Hepatic stellate cell (primary cell): ENCODE measurements at places on chromosomes 13 and 19.
A peak's percentile ranks its signal among the peaks of the same experiment; 100 is the strongest.

DNA sequence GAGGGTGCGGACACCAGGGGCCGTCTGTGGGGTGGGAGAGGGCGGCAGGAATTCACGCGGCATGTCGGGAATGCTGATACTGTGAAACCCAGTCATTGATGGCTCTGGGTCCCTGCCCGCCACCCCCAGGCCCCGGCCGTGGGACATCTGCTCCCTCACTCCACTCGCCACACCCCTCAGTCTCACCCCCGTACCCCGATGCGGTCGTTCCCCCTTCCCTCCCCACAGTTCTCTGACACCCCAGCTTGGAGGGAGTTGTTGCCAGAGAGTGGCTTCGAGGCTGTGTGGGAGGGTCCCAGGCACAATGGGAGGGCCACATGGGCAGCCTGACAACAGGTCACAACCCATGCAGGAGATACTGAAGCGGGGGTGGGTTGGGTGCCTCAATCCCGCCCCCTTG is 1.8 kb downstream of the MAG start:
- no peak for DNase-seq

DNA sequence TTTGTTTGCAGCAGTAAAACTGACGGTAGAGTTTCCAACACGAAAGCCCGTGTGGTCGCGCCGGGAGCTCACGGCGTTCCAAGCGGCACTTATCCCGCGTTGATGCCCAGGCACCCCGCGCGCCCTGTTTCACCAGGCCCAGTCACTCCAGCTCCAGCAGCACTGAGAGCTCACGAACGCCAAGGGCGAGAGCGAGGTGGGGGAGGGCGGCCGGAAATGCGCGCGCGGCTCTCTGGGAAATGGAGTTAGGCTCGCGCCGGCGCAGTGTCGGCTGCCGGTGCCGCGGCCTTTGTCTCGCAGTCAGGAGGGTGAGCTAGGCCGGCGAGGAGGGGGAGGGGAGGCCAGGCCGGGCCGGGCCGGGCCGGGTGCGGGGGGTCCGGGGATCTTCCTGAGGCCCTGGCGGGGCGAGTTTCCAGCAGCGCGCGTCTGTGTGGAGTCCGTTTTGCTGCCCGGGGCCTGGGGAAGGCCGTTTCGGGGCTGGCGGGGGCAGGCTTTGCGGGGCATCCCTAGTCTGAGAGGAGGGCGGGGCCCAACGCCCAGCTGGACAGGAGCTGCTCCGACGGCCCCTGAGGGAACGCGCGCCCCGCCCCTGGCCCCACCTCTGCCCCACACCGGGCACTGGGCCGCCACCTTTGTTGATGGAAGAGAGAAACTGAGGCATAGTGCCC is at the start of gene ZNF135:
Gene ZNF135 (plus strand): TSS at position 280 of the 668 bp plus-strand sequence. CDS start 721 bp downstream, outside the sequence.
- peak; percentile 92 for DNase-seq

GRCh38 chr19:10454267-10454666 is 33.9 kb downstream of the PDE4A start:
- DNase-seq = no peak

DNA sequence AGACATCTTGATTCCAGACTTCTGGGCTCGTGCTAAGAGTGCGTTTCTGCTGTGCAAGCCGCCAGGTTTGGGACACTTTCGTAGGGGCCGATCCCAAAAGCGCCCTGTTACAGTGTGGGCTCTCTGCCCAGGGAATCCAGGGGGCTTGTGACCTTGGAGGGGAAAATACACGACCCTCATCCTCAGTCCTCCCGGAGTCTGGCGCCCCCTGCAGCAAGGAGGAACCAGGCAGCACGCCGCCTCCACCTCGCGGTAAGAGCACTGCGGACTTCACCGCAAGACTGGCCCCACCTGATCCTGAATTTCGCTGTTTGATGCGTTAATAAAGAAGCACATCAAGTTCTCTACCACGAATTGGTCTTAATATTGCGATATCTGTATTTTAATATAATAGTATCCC is 5.2 kb downstream of the POLRMT start:
- DNase-seq = no peak

GRCh38 chr19:29086646-29087045 is 126.3 kb downstream of the UQCRFS1 start:
- DNase-seq = no peak

GRCh38 chr19:3606690-3607289 is at the start of gene TBXA2R:
Gene TBXA2R (minus strand): TSS chr19:3606875. CDS start chr19:3600634, 6,241 bp downstream.
- DNase-seq = peak; percentile 90

- DNase-seq = no peak
These were observed 13.6 kb downstream of the TPT1 start for GRCh38 chr13:45327253-45327955.

- no peak for DNase-seq
These were observed 27.6 kb upstream of the TPT1 start for GRCh38 chr13:45368571-45368970.

- no peak for DNase-seq
These were observed 53.9 kb upstream of the GAS6 start for GRCh38 chr13:113917594-113918371.

DNA sequence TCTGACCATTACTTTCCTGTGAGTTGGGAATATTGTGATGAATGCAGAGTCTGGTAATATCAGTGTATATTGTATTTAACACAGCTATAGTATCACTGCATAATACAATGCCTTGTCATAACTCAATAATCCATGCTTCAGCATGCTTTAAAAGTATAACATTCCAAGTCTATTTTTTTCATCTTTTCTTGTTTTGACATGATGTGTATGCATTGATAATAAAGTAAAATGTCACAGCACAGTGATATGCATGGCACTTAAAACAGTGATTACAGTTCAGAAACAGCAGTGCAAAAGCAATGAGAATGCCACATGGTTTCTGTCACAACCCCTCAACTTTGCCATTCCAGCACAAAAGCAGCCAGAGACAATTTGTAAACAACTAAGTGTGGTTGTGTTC is 17.8 kb downstream of the KATNAL1 start:
- DNase-seq = no peak

DNA sequence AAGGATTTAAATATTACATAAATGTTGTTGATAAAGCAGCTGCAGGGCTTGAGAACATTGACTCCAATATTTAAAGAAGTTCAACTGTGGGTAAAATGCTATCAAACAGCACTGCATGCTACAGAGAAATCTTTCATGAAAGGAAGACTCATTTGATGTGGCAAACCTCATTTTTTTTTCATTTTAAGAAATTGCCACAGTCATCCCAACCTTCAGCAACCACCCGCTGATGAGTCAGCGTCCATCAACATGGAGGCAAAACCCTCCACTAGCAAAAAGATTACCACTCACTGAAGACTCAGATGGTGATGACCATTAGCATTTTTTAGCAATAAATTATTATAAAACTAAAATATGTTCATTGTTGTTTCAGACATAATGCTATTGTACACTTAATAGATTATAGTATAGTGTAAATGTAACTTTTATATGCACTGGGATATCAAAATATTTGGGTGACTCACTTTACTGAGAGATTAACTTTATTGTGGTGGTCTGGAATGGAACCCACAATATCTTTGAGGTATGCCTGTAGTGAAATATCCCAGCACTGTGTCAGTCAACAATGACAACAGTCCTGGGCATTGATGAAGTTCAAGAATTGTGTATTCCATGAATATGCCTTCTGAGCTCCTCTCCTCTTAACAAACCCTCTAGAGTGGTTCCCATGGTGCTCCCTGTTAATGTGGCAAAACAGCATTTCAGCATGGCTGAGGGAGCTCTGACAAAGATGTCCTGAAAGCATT is 52.4 kb upstream of the SOX21 start:
- DNase-seq = no peak

GRCh38 chr19:13400296-13400695 is 106.0 kb downstream of the CACNA1A start:
- no peak for DNase-seq

- DNase-seq = no peak
These were observed 32.8 kb upstream of the STK24 start for GRCh38 chr13:98609756-98610155.

GRCh38 chr19:54626757-54627156 is 3.5 kb upstream of the LILRB1 start:
- DNase-seq = no peak

GRCh38 chr19:48244281-48244680 is 11.4 kb downstream of the CARD8 start:
- DNase-seq = no peak

- DNase-seq = no peak
These were observed 93.2 kb upstream of the SERP2 start for GRCh38 chr13:44280456-44280855.

DNA sequence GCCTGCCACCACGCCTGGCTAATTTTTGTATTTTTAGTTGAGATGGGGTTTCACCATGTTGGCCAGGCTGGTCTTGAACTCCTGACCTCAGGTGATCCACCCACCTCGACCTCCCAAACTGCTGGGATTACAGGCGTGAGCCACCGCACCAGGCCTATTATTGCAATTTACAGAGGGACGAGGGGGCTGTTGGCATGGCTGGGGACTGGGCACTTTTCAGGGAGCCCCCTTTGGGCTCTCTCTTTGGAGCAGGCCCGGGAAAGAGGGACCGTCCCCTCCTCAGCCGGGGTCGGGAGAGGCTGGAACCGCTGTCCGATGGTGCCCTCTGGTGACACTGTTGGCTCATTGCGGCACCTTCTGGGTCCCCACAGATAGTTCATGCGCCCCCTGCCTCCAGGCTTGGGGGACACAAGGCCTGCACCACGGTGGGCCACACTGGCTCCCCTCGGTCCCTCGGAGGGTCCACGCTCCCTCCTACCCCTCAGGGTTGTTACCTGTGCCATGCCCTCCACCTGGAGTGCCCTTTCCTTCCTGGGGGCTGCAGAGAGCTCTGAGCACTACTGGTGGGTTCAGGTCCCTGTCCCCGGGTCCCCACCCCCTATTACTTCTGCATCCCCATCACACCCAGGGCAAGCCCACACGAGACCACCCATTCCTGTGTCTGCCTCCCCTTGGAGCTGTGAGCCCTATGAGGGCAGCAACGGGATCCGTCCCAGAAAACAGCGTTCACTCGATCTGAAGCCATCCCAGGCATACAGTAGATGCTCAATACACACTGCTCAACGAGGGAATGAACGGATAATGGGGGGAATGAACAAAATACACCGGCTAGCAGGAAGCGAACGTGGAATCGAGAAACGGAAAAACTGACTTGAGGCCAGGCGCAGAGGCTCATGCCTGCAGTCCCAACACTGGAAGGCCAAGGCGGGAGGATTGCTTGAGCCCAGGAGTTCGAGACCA is 12.5 kb downstream of the FEM1A start:
- DNase-seq = peak; percentile 52

- DNase-seq = no peak
These were observed 900.7 kb downstream of the UQCRFS1 start for GRCh38 chr19:28312269-28312668.

GRCh38 chr19:11046605-11047354 is 42.5 kb upstream of the LDLR start:
- no peak for DNase-seq

- no peak for DNase-seq
These were observed 74.5 kb upstream of the ABCC4 start for GRCh38 chr13:95375706-95376105.

DNA sequence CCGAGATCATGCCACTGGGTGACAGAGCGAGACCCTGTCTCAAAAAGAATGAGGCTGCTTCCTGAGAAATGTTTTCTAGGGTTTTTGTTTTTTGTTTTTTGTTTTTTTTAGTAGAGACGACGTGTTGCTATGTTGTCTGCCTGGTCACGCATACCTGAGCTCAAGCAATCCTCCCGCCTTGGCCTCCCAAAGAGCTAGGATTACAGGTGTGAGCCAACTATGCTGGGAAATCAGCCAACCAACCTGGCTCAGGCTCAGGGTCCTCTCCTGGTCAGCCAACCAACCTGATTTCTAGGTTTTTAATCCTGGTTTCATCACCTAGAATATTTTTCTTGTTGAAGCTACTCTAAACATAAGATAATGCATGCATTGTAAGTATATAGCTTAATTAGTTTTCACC is 7.8 kb downstream of the DHX34 start:
- DNase-seq = no peak

GRCh38 chr19:39830406-39830805 is 3.6 kb downstream of the DYRK1B start:
- no peak for DNase-seq

GRCh38 chr19:14006766-14007562 is 844 bp upstream of the RFX1 start:
- peak; percentile 73 for DNase-seq

- no peak for DNase-seq
These were observed 34.7 kb upstream of the SEMA6B start for GRCh38 chr19:4594201-4594600.

- DNase-seq = no peak
These were observed 4.2 kb upstream of the PLIN3 start for GRCh38 chr19:4871711-4872110.

DNA sequence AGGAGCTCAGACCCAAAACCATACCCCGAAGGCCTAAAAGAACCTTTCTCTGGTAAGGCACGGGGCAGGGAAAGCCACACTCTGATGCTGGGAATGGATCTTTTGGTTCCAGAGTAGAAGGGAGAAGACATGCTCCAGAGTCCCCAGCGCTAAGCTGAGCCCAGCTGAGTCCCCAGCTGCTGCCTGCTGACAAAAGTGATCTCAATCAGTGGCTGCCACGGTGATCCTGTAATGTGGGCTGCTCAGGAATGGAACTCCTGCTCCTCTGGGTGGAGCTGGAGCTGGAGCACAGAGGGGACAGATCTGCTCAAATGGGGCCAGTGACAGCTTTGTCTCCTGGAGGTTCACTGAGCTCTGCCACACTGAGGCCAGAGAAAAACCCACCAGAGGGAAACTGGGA is 70.5 kb downstream of the MLLT1 start:
- peak; percentile 6 for DNase-seq
